Activated B cell treated with CpG ODN at 0.5 μM for 24 hours (primary cell): ENCODE measurements at places on chromosomes 11 and 22.

DNA sequence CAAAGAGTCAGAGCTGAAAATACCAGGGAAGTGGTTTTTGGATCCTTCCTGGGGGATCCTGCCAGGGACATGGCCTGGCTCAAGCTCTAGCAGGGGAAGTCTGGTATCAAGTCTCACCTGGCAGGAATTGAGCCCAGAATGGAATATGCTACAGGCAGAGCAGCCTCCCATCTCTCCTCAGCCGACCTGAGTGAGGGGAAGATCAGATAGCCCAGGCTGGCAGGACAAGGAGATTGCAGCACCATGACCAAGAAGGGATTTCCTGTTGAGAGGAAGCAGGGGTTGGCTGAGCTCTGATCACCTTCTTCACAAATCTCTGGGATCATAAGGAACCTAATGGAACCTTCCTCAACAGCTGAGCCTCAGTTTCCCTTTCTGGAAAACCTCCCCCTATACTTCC lies 13.0 kb downstream of the OAF start:
- H3K27me3 ChIP-seq: peaks cover 5% of the 10 kb centered on the region
- no peak overlapping the region for H3K4me3 ChIP-seq
- no peaks in the 10 kb centered on the region for H3K36me3 ChIP-seq
- no peak overlapping the region for H3K27ac ChIP-seq

DNA sequence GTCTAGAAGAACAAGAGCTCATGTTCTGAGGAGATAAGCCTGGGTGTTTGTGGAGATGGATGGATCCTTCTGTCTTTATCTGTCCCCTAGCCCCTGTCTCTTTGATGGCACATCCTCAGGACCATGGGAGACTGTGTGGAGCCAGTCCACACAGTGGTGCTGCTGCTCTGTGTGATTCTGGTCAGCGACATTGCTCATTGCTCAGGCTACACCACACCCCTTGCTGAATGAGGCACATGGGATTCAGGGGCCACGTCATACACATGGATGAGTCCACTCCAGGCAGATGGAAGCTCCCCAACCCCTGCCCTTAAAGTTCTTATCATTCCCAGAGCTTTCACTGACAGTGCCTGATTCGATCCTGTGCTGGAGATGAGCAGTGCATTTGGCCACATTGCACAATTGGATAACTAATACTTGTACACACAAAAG lies 222.2 kb downstream of the NAV2 start:
- no peaks in the 10 kb centered on the region for H3K36me3 ChIP-seq
- H3K4me3 ChIP-seq: no peak overlapping the region
- H3K4me1 ChIP-seq: peaks cover 8% of the 10 kb centered on the region
- no peak for DNase-seq

- no peaks in the 10 kb centered on the region for H3K4me1 ChIP-seq
- H3K36me3 ChIP-seq: no peaks in the 10 kb centered on the region
- no peak for DNase-seq
Measured at GRCh38 chr22:48015701-48016100, 1253.3 kb downstream of the TBC1D22A start.

GRCh38 chr11:16881074-16881709 lies 133.0 kb downstream of the PLEKHA7 start:
- DNase-seq: no peak
- peaks cover 5% of the 10 kb centered on the region for H3K27me3 ChIP-seq
- no peaks in the 10 kb centered on the region for H3K4me1 ChIP-seq
- H3K27ac ChIP-seq: no peak overlapping the region
- H3K36me3 ChIP-seq: no peaks in the 10 kb centered on the region
- H3K4me3 ChIP-seq: no peak overlapping the region

DNA sequence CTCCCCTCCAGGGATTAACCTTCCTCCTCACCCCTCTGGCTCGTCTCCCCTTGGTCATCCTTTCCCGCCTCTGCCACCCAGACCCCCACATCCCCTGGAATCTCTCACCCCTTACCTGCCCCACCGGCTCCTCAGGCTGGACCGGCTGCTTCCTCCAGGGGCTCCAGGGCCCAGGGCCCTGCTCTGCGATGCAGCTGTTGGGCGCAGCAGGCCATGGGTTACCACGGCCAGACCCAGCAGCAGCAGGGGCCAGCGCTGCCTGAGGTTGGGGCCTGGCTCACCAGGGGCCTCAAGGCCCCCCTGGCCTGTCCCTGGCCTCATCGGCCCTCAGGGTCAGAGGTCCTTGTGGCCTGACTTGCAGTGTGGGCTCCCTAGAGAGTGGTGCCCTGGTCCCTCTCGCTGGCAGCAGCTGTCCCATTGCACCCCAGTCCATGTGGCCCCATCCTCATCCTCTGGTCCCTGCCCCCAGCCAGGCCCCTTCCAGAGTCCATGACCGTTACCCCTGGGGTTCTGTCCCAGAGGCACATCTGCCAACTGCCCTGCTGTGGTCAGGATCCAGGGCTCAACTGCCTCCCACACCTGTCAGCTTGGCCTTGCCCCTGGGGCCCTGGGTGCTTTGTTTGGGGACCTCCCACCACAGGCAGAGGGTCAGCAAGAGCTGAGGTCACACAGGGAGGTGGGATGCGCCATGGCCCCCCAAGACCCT lies at the start of gene IGLL1:
IGLL1 (minus strand) TSS at position 421 of the 706 bp plus-strand sequence; CDS start at position 321, 100 bp downstream.
- no peaks in the 10 kb centered on the region for H3K36me3 ChIP-seq
- H3K27ac ChIP-seq: no peak within 1 kb of the TSS
- DNase-seq: no peak
- no peak within 1 kb of the TSS for H3K4me3 ChIP-seq
- H3K4me1 ChIP-seq: peaks cover 29% of the 10 kb centered on the region

DNA sequence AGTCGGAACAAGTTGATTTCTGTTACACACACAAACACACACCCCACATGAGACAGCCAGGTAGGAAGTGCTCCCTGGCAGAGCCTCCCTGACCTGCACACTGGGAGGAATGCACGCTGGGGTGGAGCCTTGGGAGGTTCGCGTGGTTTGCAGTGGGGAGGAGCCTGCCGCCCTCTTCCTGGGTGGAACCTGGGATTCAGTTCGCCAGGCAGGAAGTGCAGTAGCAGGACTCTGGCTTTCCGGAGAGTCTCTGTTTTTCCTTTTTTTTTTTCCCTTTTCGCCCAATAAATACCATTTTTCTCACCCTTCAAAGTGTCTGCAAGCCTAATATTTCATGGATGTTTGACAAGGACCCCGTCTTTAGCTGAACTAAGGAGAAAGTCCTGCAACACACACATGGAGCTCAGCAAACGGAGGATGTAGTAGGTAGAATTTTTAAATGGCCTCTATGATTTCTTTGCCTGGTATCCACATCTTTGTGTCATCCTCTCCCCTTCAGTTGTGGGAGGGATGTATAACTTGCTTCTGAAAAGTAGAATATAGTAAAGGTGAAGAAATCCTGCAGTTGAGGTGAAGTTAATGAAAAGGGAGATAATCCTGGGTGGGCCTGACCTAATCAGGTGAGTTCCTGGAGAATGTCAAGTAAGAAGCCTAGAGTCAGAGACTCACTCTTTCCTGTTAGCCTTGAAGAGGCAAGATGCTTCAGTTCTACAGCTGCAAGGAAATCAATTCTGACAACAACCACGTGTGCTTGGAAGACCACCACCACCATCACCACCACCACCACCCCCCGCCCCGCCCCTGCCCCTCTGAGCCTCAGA lies 72.9 kb downstream of the PIWIL4 start:
- DNase-seq: no peak
- peaks cover 6% of the 10 kb centered on the region for H3K4me1 ChIP-seq
- H3K27ac ChIP-seq: no peak overlapping the region
